Nephron progenitor cell (in vitro differentiated cells): ENCODE measurements at places on chromosomes 3 and 15.
A peak's percentile ranks its signal among the peaks of the same experiment; 100 is the strongest.

- no peak for DNase-seq
Observed at GRCh38 chr15:91988071-91988470, 134.6 kb downstream of the SLCO3A1 start.

DNA sequence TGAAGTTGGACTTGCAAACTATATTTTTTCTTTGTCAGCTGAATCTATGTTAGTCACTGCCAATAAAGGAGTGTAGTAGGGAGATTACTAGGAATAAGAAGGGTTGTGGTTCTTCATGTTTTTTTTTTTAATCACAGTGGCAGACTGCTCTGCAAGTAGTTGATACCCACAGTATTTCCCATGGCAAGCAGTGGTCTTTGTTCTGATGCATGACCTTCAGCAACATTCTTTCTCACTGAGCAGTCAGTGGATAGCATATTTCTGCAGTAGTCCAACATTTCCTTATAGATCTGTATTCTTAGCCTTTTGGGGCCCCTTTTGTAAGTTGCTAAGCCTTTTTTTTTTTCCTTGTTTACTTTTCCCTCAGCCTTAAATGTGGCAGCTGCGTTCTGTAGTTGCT lies 151.1 kb downstream of the DOCK3 start:
- no peak for DNase-seq

DNA sequence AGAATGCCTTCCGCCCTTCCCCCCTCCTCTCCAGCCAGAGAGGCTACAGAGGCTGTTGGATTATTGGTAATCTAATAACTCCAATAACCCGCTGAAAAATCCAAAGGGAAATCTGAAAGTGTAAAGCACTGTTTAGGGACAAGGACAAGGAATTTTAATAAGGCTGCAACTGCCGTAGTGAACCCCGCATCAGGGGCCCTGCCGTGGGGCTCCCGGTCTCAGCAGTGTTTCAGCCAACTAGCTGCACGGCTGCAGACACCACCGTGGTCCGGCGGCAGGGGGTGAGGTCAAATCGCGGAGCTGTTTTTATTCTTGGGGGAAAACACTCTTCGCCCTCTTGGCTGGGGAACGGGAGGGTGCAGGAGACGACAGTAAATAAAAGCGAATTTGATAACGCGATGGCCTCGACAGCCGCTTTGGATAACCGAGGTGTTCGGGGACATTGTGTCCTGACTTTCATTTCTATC lies 6.1 kb downstream of the BCL6 start:
- peak; percentile 48 for DNase-seq

DNA sequence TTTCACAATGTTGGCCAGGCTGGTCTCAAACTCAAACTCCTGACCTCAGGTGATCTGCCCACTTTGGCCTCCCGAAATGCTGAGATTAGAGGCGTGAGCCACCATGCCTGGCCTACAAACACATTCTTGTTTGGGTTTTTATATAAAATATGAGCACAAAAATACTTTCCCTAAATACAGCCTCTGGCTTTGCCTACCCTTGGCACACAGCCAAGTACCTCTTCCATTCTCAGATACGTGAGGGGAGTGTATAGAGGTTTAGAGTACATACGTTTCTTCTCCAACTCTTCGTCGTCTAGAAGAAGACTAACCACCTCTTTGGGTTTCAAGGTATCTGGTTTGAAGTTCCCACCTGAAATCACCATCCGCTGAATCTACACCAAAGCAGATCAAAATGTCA lies 33.5 kb downstream of the CHAC1 start:
- DNase-seq, result no peak

- DNase-seq, result no peak
Observed at GRCh38 chr3:182212479-182213076, 500.9 kb downstream of the SOX2 start.

DNA sequence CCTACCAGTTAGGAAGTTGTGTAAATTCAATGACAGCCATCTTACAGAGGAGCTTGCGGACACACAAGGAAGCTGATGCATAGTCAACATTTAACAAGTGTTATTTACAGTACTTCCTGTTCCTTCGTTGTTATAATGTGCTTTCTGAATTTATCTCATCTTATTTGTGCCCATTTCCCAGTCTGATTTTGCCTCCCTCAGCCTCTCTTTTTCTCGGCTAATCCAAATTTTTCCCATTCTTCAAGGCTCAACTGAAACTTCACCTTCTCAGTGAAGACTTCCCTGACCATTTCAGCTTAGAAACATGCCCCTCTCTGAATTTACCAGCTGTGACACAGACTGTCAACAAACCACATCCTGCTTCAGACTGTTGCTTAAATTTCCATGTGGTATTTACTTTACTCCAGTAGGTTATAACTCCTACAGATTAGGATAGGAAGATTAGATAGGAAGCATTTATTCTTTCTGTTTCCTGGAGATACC lies 55.7 kb upstream of the CP start:
- no peak for DNase-seq

- DNase-seq, result no peak
Observed at GRCh38 chr3:43206632-43207031, 79.7 kb upstream of the SNRK start.

- DNase-seq, result no peak
Observed at GRCh38 chr15:92614301-92614700, 41.3 kb downstream of the FAM174B start.

DNA sequence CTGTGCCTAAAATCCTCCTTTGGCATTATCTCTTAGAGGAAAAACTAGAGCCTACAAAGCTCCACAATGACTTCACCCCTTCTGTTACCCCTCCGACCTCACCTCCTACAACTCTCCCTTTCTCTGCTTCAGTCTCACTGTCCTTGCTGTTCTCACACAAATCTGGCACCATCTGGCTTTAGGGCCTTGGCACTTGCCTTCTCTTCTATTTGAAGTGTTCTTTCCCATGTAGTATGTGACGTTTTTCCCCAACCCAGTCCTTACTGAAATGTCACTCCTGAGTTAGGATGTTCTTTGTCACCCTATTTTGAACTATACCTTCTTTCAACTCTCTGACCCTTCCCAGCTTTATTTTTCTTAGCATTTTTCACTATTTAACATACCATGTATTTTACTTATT lies 8.7 kb downstream of the STX19 start:
- DNase-seq, result no peak

DNA sequence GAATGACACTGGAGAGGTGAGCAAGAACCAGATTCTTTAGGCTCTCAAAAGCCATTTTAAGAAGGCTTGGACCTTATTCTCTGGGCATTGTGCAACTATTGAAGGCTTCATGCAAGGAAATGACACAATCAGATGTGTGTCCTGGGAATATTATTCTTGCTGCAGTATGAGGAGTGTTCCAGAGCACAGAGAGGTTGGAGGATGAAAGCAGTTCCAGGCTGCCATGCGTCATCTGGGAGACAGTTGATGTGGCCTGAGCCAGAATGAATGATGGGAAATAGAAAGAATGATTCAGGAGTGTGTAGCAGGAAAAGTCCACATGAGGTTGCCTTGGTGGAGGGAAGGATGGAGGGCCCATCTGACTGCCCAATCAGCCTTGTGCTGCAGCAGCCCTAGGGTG lies 123.1 kb downstream of the CHCHD6 start:
- DNase-seq, result no peak

GRCh38 chr3:182671541-182671940 lies 121.8 kb upstream of the ATP11B start:
- DNase-seq, result no peak

DNA sequence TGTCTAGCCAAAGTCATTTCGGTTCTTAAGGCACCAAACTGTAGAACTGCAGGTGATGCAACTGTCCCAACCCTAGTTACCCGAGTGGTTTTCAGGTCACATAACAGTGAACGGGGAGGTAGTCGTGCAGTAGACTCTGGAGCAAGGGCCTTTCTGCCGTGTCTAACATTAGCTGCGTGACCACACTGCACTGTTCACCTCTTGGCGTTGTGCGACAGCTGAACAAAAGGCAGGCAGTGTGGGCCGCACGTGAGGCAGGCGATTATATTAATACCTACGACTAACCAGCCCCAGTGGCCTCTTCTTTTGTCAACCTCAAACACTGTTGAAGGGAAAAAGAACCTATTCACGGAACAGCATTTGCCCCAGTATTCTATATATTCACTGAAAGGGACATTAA lies 2.8 kb downstream of the LRRN1 start:
- DNase-seq, result peak; percentile 15

GRCh38 chr3:7879572-7879971 lies 622.1 kb upstream of the LMCD1 start:
- DNase-seq, result no peak

- DNase-seq, result no peak
Observed at GRCh38 chr3:117624424-117624823, 914.8 kb downstream of the TUSC7 start.

- no peak for DNase-seq
Observed at GRCh38 chr3:133734305-133734704, 11.9 kb upstream of the TF start.

DNA sequence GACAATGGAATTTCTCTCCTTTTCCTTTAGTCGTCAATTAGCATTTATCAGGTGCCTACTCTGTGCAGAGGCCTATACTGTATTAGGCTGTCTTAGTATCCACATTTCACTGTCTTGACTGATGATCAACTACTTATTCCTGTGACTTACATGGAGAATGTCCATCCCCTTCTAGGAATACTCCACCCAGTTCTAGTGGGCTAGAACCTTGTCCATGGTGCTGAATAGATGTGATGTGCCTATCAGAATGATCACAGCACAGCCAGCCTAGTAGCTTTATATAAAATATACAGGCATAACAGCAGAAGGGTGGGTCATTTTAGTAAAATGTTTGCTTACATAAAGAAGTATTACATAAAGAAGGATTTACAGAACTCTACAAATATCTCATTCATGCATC lies 621.4 kb downstream of the PDCD6IP start:
- peak; percentile 50 for DNase-seq

DNA sequence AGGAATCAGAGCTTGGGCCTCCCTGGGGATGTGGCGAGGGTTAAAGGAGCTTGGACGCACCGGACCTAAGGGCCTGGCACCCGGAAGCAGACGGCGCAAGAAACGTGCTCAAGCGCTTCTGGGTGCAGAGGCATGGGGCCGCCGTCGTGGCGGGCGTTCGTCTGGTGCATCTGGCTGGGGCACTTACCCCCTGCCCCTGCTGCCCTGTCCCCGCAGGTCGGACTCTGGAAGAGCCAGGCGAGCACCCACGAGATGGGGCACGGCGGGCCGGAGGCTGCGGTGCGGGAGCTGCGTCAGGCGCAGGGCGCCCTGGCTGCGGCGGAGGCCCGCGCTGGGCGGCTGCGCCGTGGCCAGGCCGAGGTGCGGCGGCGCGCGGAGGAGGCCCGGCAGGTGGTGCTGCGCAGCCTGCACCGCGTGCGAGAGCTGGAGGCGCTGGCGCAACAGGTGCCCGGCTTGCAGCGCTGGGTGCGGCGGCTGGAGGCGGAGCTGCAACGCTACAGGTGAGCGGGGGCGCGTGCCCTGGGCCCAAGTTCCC lies 2.5 kb downstream of the EFCC1 start:
- peak; percentile 37 for DNase-seq

- no peak for DNase-seq
Observed at GRCh38 chr3:55066551-55067047, 138.7 kb upstream of the LRTM1 start.

- DNase-seq, result peak; percentile 79
Observed at GRCh38 chr3:155079746-155080487, at the start of gene MME. TSS of gene MME (plus strand) at chr3:155080319. CDS start at chr3:155084168, 3,849 bp downstream.

DNA sequence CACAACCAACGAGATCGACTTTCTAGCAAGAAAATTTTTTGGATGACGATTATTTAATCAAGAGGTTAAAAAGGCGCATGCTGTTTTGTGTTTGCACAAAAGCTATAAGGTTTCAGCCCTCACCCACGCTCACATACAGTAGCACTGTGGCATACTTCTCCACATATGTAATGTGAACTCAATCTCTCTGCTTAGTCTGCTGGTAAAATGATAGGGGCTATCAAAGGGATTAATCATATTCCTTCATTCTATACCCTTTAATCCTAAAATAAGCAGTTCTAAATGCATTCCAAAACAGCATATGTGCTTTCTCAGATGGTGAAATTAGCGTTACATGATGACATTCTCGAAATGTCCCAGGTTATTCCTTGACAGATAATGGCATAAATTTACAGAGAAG lies 196.9 kb upstream of the PRICKLE2 start:
- DNase-seq, result no peak

- no peak for DNase-seq
Observed at GRCh38 chr3:28247286-28247685, 5.9 kb downstream of the CMC1 start.

DNA sequence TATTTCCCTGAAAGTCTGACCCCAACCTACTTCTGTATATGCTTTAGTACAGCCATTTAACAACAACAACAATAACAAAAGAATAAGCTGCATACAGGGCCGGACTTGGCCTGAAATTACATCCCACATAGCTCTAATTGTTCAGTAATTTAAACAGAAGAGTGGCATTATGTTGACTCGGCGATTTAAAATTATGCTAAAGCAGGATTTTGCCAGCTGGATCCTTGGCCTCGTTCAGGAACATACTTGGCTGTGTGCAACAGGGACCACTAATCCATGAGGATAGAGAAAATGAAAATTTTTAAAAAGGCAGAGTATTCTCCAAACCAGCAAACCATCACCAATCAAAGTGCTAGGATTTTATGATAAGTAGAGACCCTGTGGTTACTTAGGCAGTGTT lies 433.1 kb upstream of the RBMS3 start:
- DNase-seq, result no peak

DNA sequence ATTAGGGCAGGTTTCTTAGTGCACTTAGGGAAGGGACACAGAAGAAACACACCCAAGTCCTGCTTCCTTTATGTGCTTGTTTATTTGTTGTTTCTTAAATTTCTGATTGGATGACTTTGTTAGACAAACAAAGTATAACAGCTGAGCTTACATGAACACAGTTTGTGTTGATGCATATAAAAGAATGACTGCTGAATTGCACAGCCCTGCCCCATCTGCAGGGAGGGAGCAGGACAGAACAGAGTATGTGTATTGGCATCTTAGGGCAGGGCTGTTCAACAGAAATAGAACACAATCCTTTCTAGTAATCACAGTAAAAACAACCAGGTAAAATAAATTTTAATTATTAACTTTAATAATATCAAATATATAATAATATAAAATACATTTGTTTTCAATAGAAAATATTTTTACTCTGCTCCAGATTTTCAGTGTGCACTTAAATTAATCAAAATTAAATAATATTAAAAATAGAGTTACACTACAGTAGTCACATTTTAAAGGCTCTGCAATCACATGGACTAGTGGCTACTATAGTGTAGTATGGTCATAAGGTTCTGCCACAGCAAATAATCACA lies 198.4 kb downstream of the ZNF621 start:
- no peak for DNase-seq

GRCh38 chr15:72398648-72399047 lies 543 bp downstream of the TMEM202 start:
- no peak for DNase-seq

DNA sequence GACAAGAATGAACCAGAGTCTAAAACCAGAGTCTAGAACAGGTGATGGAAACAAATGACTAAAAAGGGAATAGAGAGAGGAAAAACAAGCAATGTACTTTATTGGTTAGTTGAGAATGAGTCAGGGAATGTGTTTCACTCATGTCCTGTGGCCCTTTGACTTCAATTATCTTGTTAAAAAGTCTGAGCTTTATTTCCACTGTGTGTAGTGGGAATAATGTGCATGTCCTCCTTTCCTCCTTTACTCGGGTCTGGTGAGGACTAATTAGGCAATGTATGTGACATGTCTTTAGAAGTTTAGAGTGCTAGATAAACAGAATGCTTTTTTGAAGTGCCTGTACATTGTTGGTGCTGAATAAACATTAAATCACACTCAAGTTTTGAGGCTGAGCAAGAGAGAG lies 21.3 kb downstream of the LSAMP start:
- DNase-seq, result no peak
